ENCODE measurements at places on chromosomes 16 and 17. TPM values are rescaled to one million over a fixed set of nuclear protein-coding genes. Genes with fewer than 3 reads are reported as not detected.

The HASPIN gene
- 22.6 TPM for total RNA-seq

The NACA2 gene
- not detected for total RNA-seq

The NOD2 gene
- not detected for total RNA-seq

The XYLT1 gene
- total RNA-seq: not detected

DNA sequence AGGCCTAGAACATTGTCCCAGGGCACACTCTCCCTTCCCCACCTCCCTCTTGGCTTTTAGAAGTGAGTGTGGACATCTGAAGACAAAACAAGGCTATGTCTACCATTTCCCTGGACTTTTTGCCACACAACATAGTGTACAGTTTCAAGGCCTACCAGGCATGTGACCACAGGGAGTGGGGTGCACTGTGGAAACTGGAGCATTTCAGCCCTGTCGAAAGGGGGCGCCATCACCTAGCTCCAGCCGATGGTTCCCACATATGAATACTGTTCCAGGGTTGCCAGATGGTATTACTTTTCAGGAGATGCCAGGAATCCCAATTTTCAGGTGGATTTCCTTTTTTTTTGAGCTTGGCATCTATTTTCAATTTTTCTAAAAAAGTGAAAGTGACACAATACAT, 140.7 kb downstream of the KATNIP start:
- peak; percentile 70 for DNase-seq

DNA sequence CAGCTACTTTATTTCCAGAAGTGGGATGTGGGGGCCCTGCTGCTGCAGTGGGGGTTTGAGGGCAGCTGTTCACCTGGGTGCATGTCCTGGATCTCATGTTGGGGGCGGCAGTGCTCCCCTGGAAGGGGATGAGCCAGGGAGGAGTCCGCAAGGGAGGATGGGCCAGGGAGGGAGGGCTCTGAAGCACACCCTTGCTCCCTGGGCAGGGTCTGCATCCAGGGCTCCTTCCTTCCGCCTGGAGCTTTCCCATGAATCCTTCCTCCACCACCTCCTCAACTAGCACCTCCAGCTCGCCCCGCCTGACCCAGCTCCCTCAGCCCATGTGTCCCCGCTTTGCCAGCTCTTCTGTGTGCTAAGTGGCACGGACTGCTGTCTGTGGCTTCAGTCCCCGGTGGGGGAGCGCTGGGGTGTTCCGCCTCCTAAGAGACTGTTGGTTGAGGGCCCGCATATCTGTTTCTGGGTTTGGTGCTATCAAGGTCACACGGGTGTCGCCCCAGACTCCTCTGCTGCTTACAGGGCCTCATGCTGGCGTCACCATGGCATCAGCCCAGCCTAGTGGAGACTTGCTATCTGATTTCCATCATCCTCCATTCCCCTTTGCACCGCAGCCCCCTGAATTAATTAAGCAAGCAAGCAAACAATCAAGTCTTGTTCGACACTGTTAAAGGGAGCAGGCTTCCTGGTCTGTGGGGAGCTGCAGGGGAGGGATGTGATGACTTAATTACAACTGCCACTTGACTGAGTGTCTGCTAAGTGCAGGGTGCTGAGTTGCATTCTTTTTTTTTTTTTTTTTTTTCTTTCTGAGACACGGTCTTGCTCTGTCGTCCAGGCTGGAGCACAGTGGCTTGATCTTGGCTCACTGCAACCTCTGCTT, 71.8 kb downstream of the PRKCA start:
- peak; percentile 59 for DNase-seq

GRCh38 chr17:82519971-82520903, 705 bp downstream of the FOXK2 start:
- no peak for DNase-seq

- DNase-seq: peak; percentile 20
Measured at GRCh38 chr16:56999409-57000270, 10.3 kb downstream of the NLRC5 start.

DNA sequence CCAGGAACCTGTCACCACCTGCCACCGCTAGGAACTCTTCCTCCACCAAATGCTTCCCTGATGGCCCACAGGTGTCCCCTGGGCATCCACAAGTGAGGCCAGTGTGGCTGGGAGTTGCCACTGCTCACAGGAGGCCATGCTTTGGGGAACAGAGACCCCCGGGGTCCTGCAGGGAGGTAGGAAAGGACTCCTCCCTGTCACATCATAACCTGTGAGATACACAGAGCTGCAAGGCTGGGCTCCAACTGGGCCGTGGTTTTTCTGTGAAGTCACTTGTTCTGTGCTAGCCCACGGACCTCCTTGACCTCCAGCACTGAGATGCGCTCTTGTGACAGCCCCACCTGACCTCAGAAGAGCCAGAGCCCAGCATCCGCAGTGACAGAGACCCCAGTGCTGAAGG, 311.2 kb downstream of the C16orf95 start:
- DNase-seq: no peak

DNA sequence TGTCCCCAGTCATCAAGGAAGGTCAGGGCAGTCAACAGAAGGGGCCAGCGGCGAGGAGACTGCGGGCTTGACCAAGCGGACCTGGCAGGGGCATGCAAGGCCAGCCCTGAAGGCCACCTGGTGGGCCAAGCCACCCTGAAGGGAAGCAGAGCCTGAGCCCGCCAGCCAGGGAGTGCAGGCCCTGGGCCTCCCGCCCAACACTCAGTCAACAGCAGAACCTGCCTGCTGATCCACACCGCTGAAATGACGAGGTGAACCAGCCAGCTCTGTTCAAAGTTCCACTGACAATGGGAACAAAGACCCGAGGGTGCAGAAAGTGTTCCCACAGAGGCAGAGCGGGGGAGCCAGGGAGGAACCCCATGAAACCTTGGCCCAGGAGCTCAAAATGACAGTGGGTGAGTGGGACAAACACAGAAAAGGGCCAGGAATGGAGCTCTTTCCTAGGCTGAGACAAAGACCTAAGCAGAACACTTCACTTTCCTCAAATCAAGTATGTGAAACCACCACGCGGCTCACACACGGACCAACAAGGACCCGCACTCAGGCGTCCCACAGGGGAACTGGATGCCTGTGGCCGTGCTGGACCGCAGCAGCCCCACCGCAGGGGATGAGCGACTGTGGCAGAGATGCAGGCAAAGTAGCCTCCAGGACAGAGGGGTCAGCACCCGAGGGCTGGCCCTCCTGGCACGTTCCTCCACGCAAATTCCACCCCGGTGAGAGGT, 12.0 kb downstream of the AXIN1 start:
- no peak for DNase-seq

DNA sequence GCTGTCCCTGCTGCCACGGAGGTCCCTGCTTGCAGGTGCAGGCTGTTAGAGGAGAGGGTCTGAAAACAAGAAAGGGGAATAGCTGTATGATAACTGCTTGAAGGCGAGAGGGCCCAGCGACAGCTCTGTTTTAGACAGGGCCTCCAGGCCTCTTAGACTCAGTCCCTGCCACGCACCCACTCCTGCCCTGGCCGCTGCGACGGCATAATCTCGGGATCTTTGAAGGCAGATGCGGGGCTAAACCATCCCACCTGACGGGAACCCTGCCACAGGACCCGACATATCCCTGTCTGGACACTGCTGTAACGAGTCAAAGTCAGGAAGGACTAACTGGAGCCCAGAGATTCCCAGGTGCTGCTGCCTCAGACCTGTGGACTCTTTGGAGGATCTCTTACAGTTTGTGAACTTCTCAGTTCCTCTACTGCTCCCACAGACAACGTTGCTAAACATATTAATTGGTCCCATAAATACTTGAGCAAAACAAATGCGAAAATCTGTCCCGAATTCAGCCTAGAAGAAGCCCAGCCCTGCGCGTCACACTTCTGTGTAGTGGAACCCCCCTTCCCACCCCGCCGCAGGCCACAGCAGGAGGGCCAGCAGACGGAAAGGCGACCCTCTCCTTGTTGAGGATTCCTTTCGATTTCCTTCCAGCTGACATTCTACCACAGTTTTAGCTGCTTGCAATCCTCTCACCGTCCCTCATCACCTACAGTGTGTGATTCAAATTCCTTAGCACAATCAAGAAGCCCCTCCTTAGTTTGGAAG, 998 bp upstream of the TMEM11 start:
- no peak for DNase-seq

GRCh38 chr17:28341516-28341915, 6.0 kb downstream of the TNFAIP1 start:
- DNase-seq: no peak
